ENCODE measurements at places on chromosomes 4 and X.
A peak's percentile ranks its signal among the peaks of the same experiment; 100 is the strongest.

GRCh38 chrX:133989490-133989889 lies 4.1 kb upstream of the GPC3 start:
- no peaks in the 10 kb centered on the region for H3K36me3 ChIP-seq
- peaks cover under 1% of the 10 kb centered on the region for H3K4me1 ChIP-seq
- no peak overlapping the region for H3K4me3 ChIP-seq
- DNase-seq = no peak
- no peak overlapping the region for H3K27ac ChIP-seq
- H3K27me3 ChIP-seq = peaks cover 31% of the 10 kb centered on the region

DNA sequence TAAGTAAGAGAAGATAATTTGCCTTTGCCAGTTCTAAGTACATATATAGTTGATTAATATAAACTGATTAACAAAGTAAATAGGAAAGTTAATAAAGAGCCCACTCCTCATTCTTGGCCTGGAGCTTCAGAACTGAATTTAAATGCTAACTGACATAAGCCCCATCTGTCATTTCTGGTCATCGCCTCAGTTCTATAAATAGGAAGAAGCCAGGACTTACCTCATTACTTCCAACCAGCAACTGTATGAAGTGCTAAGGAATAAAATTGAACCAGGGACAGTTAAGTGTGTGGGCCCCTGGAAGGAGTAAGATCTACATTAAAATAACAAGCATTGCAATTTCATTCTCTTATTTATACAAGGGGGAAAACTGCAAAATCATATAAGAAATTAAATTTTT lies 52.0 kb upstream of the PDLIM5 start:
- no peak overlapping the region for H3K4me3 ChIP-seq
- peaks cover 11% of the 10 kb centered on the region for H3K27me3 ChIP-seq
- no peaks in the 10 kb centered on the region for H3K4me1 ChIP-seq

GRCh38 chr4:8532245-8532781 lies 47.9 kb upstream of the GPR78 start:
- peaks cover 24% of the 10 kb centered on the region for H3K27me3 ChIP-seq
- H3K27ac ChIP-seq = no peak overlapping the region
- H3K4me3 ChIP-seq = no peak overlapping the region
- H3K36me3 ChIP-seq = peaks cover 13% of the 10 kb centered on the region
- no peaks in the 10 kb centered on the region for H3K4me1 ChIP-seq

DNA sequence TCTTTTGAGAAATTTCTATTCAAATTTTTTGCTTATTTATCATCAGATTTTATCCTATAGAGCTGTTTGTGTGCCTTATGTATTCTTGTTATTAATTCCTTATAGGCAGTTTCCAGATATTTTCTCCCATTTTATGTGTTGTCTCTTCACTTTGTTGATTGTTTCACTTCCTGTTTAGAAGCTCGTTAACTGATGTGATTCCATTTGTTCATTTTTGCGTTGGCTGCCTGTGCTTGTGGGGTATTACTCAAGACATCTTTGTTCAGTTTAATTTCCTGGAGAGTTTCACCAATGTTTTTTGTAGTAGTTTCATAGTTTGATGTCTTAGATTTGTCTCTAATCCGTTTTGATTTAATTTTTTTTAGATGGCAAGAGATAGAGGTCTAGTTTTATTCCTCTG lies 14.6 kb downstream of the ZNF718 start:
- H3K27ac ChIP-seq = no peak overlapping the region
- H3K36me3 ChIP-seq = peaks cover 75% of the 10 kb centered on the region
- H3K27me3 ChIP-seq = no peaks in the 10 kb centered on the region

- no peak overlapping the region for H3K4me3 ChIP-seq
- peaks cover 9% of the 10 kb centered on the region for H3K27me3 ChIP-seq
- no peaks in the 10 kb centered on the region for H3K4me1 ChIP-seq
- no peak overlapping the region for H3K27ac ChIP-seq
- no peaks in the 10 kb centered on the region for H3K36me3 ChIP-seq
These were observed 111.6 kb downstream of the BTC start for GRCh38 chr4:74682567-74683359.

DNA sequence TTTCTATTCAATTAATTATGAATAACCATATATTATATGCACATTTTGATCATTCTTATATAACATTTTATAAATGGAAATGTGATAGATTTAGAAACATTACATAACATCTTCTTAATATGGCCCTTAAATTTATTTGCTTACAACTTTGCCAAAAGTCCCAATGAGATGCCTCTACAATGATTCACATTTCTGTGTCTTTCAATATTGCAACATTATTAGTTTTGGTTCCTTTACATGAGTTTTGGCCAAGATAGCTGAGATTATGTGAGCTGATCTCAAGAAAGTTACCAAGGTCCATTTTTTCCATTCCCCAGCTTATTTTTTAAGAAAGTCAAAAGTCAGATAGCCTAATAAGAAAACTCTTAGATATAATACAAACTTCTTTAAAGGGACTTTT lies 361.2 kb downstream of the PCDH7 start:
- H3K27ac ChIP-seq = no peak overlapping the region
- no peak overlapping the region for H3K4me3 ChIP-seq
- no peak for DNase-seq
- H3K36me3 ChIP-seq = no peaks in the 10 kb centered on the region
- H3K27me3 ChIP-seq = no peaks in the 10 kb centered on the region

- H3K36me3 ChIP-seq = no peaks in the 10 kb centered on the region
- H3K4me1 ChIP-seq = no peaks in the 10 kb centered on the region
- no peak overlapping the region for H3K4me3 ChIP-seq
These were observed 59.0 kb upstream of the WDR1 start for GRCh38 chr4:10175626-10176025.

DNA sequence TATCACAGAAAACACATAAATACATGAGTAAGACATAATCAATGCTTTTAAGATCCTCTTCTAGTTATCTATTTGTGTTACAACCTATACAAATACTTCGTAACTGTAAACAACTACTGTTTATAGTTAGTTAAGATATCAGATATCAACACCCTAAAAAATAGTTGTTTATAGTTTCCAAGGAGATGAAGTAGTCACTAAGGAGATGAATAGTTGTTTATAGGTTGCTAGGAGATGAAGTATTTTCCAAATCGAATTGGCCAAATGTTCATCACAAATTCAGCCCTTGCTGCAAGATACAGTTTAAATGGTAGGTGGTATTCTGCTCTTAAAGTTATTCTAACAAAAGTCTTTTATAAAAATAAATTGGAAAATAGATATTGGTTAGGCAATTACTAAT lies 618.2 kb upstream of the PCDH10 start:
- H3K4me3 ChIP-seq = no peak overlapping the region
- H3K36me3 ChIP-seq = no peaks in the 10 kb centered on the region

- no peak overlapping the region for H3K4me3 ChIP-seq
- H3K4me1 ChIP-seq = no peaks in the 10 kb centered on the region
- DNase-seq = no peak
- H3K36me3 ChIP-seq = peaks cover 15% of the 10 kb centered on the region
- H3K27ac ChIP-seq = no peak overlapping the region
These were observed 85.4 kb downstream of the RFC1 start for GRCh38 chr4:39280770-39281169.

- no peak overlapping the region for H3K4me3 ChIP-seq
- H3K27ac ChIP-seq = no peak overlapping the region
- H3K36me3 ChIP-seq = no peaks in the 10 kb centered on the region
- no peak for DNase-seq
- H3K27me3 ChIP-seq = no peaks in the 10 kb centered on the region
- no peaks in the 10 kb centered on the region for H3K4me1 ChIP-seq
These were observed 48.0 kb upstream of the NAP1L5 start for GRCh38 chr4:88745581-88746163.

DNA sequence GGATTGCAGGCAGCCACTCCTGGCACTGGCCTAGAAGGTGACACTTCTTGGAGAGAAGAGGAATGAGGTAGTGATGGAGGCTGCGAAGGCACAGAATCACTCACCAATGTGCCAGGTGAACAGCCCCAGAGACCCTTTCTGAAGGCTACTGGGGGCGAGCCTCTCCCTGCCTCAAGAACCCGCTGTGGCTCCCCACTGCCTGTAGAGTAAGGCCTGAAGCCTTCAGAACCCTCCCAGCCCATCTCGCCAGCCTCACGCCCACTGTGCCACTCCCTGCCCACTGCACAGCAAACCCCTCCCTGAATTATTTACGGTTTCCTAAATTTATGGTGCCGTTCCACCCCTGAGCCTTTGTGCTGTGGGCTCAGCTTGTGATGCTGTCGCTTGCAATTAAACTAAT lies 24.2 kb upstream of the SORCS2 start:
- no peaks in the 10 kb centered on the region for H3K27me3 ChIP-seq
- no peak for DNase-seq
- peak overlapping the region; percentile 22 for H3K27ac ChIP-seq
- H3K4me3 ChIP-seq = no peak overlapping the region

GRCh38 chr4:141177171-141177570 lies 43.5 kb upstream of the ZNF330 start:
- H3K27ac ChIP-seq = no peak overlapping the region
- H3K36me3 ChIP-seq = no peaks in the 10 kb centered on the region
- no peak overlapping the region for H3K4me3 ChIP-seq
- no peak for DNase-seq

- DNase-seq = no peak
- H3K4me1 ChIP-seq = peaks cover 23% of the 10 kb centered on the region
- no peaks in the 10 kb centered on the region for H3K36me3 ChIP-seq
- no peak overlapping the region for H3K27ac ChIP-seq
- no peak overlapping the region for H3K4me3 ChIP-seq
- H3K27me3 ChIP-seq = no peaks in the 10 kb centered on the region
These were observed 81.1 kb downstream of the CLCN5 start for GRCh38 chrX:50003467-50003866.

GRCh38 chr4:128301979-128302378 lies 14.4 kb upstream of the PGRMC2 start:
- H3K4me3 ChIP-seq = no peak overlapping the region
- no peak overlapping the region for H3K27ac ChIP-seq
- no peaks in the 10 kb centered on the region for H3K4me1 ChIP-seq
- H3K36me3 ChIP-seq = peaks cover 30% of the 10 kb centered on the region
- H3K27me3 ChIP-seq = no peaks in the 10 kb centered on the region
- no peak for DNase-seq
